ENCODE measurements at places on chromosomes 2 and 18.

GRCh38 chr2:4358837-4359236 lies 655.5 kb downstream of the DCDC2C start:
- no peak for DNase-seq

DNA sequence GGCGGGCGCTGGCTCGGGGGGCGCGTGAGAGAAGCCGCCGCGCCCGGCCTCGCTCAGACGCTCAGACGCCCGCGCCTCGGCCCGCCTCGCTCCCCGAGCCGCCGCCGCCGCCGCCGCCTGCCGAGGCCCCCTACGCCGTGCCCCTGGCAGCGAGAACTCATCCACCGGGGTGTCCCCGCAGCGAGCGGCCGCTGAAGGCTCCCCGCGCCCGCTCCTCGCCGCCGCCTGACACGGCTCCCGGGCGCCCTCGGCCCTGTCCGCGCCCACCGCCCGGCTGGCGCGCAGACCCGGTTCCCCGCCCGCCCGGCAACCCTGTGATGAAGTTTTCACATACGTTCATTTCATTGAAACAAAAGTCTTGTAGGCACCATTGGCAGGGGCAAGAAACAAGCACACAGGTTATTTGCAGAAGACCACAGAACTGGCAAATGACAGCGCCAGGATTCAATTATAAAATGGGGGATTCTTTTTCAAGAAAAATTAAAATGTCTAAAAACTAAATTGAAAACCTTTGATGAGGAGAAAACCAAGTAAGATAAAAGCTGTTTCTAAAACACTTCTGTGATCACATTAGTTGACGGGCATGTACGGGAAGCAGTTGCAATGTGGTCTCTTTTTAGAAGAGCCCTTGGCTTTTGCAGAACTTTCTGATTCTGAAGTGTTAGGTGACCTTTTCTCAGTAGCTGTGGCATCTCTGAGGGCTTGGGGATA lies 50.5 kb upstream of the TUBA3D start:
- DNase-seq: no peak

DNA sequence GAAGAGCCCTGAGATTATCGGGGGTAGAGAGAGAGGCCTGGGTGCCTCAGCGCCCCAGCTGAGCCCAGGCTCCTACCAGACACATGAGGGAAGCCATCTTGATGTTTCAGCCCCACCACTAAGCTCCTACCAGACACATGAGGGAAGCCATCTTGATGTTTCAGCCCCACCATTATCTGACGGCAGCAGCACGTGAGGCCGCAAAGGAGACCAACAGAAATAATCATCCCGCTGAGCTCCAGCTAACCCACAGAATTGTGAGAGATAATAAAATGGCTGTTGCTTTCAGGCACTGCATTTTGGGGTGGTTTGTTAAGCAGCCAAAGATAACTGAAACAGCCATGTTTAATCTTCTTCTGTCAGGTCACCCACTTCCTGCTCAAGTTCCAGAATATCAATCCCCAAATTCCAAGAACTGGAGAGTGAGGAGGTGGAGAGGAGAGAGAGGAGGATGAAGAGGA lies 29.3 kb upstream of the SOS1 start:
- DNase-seq: no peak

- DNase-seq: no peak
Observed at GRCh38 chr18:52341103-52341432, 1.1 kb downstream of the DCC start.

DNA sequence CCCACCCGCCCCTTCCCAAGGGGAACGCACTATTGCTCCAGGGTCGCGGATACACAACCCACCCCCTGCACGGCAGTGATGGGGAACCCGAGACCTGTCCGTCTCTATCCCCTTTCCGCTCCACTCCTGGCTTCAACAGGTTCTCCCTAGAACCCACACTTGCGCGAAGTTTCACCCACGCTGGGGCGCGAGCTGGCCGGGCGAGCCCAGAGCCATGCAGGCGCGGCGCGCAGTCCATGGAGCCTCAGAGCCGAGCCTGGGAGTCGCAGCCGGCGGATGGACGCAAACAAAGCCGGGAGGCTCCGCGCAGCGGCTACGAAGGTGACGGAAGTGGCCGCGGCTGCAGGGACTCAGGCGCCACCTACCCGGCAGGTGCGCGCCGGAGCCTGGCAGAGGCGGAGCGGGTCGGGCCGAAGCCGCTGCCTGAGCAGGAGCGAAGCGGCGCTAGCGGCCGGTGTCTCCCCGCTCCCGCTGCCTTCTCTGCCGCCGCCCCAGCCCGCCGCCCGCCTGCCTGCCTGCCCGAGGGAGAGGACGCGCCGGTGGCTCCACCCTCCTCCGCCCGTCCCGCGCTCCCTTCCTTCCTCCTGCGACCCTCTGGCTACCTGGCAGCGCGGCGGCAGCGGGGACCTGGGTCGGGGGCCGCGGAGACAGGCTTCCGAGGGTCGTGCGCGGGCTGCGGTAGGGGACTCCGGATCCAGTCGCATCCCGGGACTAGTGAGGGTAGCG lies 14.0 kb downstream of the ALPG start:
- no peak for DNase-seq

DNA sequence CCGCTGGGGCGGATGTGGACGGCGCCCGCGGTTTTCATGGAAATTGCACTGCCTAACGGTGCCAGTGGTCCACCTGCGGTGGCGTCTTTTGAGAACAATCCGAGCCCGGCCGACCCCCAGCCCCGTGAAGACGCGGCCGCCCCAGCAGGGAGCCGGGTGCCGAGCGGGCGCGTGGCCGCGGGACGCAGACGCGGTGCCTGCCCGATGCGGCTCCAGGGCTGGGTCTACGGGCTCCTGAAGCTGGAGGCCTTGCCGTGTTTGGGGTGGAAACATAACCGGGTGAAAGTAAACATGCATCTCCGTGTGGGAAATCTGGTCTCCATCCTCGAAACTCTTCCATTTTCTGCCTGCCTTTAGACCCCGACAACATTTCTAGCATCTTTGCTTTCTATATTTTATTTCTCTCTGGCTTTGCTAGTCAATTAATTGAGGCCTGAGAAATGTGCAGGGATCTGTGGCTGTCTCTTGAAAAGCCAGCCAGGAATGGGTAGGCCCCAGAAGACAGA lies 572 bp downstream of the INPP4A start:
- DNase-seq: no peak

DNA sequence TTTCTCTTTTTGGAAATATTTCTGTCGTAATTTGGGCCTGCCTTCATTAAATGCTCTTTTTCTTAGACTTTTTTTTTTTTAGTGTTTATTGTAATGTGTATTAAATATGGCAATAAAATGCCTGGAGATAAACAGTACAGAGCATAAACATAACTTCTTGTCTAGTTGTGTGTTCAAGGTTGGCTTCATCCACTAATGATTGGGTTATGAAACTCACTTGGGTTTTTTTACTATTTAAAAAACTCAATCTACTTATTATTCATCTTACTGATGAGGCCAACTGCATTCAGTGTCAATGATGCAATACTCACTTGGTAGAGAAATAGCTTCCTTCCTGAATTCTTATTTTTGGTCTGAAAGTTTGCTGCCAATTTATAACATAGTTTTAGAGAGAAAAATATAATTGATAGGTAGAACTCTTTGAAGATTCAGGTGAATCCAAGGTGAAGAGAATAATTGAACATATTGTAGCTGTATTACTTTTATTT lies 144.2 kb upstream of the NABP1 start:
- no peak for DNase-seq

GRCh38 chr2:235922839-235923238 lies 245.3 kb downstream of the GBX2 start:
- no peak for DNase-seq

- no peak for DNase-seq
Observed at GRCh38 chr2:23803264-23803964, 123.5 kb downstream of the ATAD2B start.

DNA sequence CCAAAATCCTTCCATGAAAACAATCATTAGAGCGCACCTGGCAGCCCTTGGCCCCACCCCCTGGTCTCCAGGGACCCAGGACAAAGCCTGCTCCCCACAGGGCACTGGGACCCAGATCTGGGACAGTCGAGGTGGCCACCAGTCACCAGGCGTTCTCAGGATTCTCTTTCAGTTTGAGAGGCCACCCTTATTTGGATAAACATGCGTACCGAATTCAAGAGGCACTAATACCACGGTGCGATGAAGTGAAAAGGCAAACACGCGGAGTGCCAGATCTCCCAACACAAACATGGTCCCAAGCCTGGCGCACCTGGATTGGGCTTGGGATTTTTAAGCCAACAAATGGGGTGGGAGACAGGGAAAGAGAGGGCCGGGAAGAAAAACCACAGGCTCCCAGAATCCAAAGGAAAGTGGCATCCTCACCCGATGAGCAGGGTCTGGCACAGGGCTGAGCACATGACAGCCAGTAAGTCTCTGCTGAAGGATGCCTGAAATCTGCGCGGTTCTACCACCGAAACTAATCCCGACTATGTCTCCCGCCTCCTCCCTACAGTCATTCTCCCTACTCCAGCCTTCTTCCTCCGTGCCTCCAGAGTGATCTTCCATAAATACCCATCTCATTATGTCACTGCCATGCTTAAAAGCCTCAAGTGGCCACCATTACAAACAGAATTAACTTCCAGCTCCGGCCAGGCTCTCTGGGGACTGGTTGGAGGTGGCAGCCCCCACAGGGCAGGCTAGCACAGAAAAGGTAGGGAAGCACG lies 60.9 kb upstream of the KLHL29 start:
- DNase-seq: no peak

GRCh38 chr2:241350878-241351639 lies 5.0 kb upstream of the FARP2 start:
- DNase-seq: no peak

DNA sequence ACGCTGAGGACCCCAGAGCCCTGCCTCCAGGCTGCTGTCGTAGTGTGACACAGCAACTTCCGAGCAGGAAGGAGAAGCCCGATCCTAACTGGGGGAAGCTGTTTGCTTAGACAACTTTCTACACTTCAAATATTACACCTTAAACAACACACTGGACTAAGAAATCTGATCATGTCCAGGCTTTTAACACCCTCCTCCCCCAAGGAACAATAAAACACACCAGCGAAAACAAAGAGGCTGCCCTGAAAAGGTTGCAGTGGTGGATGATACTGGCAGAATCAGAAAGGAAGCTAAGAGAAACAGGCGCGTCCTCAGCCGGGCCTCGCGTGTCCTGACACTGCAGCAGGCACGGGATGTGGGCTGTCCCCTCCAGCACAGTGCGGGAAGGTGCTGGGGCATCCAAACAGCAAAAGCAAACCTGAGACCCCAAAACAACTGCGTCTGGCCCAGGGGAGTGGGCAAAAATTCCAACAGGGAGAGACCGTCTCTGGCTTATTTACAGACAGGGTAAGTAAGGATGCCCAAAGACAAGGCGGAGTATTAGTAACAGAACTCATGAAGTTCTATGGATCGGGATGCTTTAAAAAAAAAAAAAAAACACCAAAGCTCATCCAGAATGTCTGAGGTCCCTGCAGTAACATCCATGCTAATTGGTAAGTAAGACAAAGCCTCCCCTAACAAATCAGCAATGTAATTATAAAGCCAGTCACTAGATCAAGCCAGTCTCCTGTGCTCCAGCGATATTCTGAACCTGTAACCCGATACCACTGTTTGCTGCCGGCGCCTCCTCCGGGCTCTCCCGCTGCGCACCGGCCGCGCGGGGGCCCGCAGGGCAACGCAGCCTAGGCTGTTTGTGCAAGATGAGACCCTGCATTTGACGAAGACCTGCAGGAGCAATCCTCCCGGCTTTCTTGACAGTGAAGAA lies 9.0 kb downstream of the SERTAD2 start:
- no peak for DNase-seq

GRCh38 chr2:165844216-165844615 lies 50.2 kb upstream of the GALNT3 start:
- DNase-seq: no peak

DNA sequence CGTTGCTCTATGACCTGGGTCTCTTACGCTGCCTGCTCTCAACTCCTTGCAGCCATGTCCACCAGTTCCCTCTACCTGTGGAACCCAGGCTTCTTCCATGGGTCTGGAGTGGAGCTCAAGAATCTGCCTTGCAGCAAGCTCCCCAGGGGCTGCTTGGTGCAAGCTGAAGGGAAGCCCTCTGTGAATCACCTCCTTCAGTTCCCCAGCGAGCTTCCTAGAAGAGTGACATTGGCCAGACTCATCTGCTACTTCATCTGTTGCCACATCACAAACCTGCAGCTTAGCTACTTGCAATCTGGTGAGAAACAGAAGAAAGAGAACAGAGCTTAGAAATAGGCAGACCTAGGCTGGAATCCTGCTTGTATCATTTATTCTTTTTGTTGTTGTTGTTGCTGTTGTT lies 9.8 kb upstream of the EFR3B start:
- DNase-seq: no peak

DNA sequence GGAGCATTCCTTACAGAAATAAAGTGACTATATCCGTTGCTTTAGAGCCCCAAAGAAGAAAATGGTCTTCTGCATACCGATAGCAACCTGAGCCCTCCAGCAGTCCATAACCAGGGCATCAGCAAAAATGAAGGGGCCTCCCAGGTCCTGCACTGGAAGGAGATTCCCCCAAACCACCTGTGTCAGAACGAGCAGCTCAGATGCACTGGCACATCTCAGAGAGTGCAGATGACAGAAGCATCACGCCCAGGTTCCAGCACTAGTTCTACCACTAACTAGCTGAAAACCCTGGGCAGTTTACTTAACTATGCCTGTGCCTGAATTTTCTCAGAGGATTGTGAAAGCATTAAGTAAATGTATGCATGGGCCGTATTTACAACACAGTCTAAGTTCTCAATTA lies 466.7 kb upstream of the MYT1L start:
- DNase-seq: no peak

- no peak for DNase-seq
Observed at GRCh38 chr2:18910843-18911242, 321.5 kb upstream of the NT5C1B start.
